ENCODE measurements at places on chromosomes 2 and 18.

- DNase-seq, result no peak
These were observed 44.7 kb downstream of the PDK1 start for GRCh38 chr2:172600557-172601008.

DNA sequence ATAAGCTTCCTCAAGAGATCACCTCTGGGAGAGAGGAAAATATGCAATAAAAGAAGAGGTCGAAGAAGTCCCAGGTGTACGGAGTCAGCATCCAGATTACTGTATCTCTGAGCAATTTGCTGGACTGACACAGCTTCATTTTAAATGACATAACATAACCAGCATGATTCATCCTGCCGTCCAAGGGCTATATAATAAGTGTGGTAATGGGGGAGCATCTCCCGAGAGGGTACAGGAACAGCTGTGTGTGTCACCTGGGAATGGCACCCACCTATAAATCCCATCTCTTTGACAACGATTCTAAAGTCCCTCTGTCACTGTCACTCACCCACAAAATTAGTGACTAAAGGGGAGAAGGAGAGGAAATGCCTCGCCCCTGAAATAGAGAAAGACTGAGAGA, 19.3 kb upstream of the FZD7 start:
- no peak for DNase-seq

DNA sequence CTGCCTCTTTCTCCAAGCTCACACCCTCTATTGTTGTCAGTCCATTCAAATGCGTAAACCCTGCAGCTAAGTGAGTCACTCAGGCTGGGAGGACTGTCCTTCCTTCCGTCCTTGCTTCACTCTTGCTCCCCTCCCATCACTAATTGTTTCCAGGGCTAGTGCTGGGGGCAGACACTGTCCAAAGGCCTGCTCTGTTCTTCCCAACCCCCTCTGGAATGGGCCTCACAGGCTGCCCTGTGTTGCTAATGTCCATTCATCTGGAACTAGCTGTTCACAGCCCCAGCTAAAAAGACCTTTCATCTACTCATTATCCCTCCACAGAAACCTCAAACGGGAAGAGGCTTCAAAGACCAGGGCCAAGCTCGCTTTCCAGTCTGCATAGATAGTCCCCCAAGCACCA, 31.9 kb upstream of the NRP2 start:
- DNase-seq, result no peak

DNA sequence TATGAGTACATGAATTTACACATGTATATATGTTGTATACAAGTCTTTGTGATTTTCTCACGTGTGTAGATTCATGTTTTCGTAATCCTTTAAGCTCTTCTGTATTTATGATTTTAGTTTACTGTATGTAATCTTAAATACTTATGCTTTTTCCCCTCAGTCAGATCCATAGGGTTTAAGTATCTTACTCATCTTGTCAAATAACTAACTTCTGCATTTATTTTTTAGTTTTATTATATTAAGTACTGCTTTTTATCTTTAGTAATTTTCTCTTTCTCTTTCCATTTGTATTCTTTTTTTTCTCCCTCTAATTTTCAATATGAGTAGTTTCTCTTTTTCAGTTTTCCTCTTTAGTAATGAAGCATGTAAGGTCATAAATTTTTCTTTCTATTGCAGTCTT, 179.4 kb downstream of the LCLAT1 start:
- no peak for DNase-seq

DNA sequence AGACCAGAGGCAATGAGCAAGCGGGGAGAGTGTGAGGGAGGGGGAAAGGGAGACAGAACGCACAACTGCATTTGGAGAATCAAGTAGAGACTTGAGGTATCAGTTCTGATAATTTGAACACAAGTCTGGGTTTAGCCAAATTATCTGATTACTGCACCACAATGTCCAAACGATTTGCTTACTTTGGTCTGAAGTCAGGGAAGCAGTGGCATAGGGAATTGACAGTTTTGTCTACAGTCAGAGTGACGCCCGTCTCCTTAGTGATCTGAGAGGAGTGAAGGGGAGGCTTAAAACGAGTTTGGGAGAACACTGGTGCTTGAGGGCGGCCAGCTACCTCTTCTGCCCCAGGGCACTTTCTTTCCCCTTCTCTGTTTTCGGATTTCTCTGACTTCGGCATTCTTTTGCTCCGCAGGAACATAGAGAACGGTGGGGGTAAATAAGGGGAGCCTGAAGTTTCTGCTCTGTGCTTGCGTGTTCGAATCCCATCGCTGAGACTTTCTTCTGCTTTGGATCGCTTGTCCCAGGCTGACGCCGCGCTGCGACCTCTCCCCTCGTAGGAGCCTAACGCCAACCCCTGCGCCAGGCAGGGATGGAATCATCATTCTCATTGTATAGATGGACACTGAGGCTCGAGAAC, 2.9 kb upstream of the DLX2 start:
- no peak for DNase-seq

DNA sequence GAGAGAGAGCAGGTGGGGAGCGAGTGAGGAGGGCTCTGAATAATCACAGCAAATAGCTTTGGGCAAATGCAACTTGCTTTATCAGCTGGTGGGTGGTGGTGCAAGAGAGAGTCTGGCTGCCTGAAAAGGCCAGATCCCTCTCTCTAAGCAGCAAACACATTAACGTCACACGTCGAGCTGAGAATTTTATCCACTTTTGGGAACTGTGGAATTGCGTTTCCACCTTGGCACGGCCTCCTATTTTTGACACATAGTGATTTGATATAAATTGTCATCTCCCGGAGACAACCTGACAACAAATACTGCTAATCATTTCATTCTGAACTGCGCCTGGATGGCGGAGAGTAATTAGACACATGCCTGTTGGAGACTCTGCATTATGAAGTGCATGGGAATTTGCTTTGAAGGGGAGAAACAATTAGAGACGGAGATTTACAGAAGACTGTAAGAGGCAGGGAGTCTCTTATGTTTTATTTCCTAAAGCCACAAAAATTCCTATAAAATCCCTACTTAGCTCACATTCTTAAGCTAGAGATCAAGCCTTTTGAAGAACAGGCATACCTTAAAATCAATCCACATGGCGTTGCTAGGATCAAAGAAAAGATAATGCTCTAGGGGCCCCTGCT, 634.1 kb downstream of the TDRD15 start:
- no peak for DNase-seq

- no peak for DNase-seq
These were observed 1721.9 kb upstream of the SLC39A10 start for GRCh38 chr2:193935114-193935513.

GRCh38 chr2:105804266-105804665, 59.6 kb downstream of the NCK2 start:
- DNase-seq, result no peak

DNA sequence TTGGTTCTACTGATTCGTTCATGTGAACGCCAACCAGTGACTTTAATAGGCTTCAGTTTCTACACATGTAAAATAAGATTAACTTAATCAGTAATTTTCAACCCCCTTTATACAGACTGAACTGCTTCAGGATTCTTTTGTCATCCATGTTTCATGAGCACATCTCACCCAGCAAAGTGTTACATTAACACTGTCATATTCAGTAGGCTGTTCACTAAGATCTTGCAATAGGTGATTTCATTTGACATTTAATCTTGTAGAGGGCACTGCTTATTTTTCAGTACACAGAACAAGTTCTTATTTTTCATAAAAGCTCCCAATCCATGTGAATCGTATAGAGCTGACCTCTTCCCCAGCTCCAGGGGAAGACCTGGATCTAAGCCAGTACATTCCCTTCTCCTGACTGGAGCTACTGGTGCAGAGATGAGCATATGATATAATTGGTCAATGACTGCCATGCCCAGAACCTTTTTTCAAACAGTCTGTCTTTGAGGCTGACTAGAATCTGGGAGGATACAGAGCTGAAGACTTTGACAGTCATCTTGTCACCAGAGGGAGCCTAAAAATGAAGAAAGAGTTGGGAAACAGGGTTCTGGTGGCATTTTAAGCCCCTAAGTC, 72.2 kb upstream of the CHRNA1 start:
- DNase-seq, result peak; percentile 94

DNA sequence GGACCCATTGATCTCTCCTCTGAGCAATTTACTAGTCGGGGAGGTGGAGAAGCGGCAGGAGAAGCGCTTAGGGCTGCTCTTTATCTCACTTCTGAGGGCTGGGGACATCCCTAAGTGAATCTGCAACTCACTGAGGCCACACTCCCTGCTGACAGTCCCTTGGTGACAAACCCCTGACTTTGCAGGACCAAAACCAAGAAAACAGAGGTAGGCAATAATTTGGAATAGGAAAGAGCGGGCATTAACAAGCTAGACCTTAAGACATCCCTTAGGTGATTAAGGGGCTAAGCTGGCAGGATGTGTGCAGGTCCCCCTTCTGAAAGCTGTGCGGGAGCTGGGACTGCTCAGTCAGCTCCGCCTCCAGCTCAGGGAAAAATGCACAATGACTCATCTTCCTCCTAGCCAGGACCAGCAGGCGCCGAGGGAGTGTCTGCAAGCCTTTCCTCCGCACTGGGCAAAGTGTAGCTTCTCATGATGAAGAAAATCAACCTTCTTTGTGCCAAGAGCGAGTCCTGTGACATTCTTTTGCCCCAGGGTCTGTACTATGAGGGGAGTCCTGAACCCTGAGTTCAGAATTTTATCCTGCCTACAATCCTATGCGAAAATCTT, 63.3 kb downstream of the BOD1L2 start:
- peak; percentile 71 for DNase-seq

- DNase-seq, result no peak
These were observed 103.6 kb upstream of the SERPINE2 start for GRCh38 chr2:224142397-224143312.

DNA sequence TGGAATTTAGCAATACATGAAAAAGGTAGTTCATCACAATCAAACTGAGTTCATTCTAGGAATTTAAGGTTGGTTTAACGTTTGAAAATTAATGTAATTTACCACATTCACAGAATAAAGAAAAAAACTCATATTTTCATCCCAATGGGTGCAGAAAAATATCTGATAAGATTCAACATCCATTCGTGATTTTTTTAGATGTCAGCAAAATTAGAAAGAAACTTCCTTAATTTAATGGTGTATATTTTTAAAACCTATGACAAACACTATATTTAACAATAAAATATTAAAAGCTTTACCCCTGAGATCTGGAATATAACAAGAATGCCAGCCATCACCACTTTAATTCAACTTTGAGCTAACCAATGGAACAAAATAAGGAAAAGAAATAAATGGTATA, 208.7 kb upstream of the CHAC2 start:
- DNase-seq, result no peak

GRCh38 chr2:15812187-15812780, 128.1 kb upstream of the MYCN start:
- DNase-seq, result no peak

DNA sequence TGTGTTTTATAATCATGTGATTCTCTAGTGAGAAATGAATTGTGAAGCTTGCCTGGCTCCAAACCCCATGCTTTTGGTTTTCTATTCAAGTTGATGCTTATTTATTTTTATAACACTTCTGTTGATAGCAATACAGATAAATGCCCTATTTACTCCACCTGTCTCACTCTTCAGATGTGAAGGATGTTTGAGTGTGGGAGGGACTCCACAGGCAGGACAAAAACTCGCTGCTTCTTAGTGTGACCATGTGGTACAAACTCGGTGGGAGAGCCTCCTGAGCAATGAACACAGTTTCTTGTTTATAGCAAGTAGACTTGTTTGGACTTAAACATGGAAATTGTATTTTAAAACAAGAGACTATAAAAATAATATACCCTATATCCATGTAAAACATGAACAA, 219.7 kb downstream of the GULP1 start:
- DNase-seq, result no peak

- DNase-seq, result no peak
These were observed 176.8 kb upstream of the LRP1B start for GRCh38 chr2:142307616-142308115.

DNA sequence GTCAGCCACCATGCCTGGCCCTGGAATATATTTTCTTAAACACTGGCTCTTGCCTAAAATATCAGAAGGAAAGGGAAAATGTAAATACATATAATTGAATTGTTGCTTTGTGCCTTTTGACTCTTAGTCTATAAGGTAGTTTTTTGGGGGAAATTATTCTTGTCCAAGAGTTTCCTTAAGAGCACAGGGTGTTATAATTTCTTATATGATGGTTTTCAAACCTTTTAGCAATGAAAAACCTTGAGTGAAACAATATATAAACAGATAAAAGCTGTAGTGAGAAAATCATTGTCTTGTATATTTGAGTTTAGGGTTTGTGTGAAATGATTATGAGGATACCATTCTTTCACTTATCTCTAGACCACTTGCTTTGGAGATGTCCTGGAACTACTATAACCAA, 40.2 kb downstream of the DDX1 start:
- no peak for DNase-seq

DNA sequence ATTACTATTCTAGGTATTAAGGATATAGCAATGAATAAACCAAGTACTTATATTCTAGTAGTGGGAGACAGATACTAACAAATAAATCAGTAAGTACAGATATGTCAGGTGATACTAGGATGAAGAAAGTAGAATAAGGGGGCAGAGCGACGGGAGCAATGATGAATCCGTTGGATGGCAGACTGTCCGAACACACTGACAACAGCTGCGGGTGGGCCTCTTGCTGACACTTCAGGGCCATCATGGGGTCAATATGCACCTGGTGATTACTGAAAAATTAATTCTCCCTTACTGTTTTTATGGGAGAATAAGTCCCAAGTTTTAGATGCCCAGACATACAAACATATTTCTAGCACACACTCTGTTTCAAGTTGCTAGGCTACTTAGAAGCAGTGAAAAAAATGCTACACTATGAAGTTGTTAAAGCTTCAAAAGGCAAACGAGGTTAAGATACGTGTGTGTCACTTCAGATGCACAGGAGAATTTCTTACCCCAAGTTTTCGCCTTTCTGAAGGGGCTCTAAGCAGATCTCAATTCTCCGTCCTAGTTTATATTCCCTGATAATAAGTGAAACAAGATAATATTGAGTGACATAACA, 78.7 kb downstream of the USP40 start:
- peak; percentile 43 for DNase-seq

- DNase-seq, result peak; percentile 63
These were observed 9.3 kb upstream of the TSN start for GRCh38 chr2:121746071-121746578.

GRCh38 chr2:163884416-163884815, 148.6 kb upstream of the FIGN start:
- DNase-seq, result no peak

DNA sequence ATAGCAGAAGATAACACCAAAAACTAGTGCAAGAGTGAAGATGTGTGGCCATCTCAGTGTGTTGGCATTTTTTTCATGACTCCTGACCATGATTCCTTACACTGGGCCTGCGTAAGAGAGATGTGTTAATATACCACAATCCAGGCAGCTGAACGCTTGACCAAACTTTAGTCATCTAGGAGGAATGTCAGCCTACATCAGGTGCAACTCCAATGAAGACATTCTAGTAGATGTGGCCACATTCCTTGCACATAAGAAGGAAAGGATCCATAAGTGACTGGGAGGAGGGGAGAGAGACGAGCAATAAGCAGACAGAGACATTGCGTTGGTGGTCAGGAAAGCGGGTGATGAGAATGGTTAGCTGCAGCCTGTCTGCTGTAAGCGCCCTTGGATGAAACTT, 42.6 kb downstream of the CYRIA start:
- peak; percentile 99 for DNase-seq

DNA sequence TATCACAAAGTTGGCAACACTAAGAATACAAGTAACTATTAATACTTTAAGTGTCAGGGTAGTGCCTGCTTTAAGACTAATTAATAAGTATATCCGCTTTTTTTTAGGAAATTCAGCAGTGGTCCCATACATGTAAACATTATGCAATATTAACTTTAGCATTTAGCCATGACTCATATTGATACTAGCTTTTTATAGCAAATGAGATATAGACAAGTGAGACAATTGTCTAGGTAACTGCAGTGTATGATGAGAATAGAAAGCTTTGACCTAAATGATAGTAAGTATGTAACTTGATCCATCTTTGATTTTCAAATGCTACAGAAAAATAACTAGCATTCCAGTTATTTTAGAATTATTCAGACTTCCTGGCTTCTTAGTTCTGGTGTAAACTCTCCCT, 27.4 kb upstream of the VRK2 start:
- DNase-seq, result no peak
